ENCODE measurements at places on chromosomes 12 and 14.
A peak's percentile ranks its signal among the peaks of the same experiment; 100 is the strongest.

DNA sequence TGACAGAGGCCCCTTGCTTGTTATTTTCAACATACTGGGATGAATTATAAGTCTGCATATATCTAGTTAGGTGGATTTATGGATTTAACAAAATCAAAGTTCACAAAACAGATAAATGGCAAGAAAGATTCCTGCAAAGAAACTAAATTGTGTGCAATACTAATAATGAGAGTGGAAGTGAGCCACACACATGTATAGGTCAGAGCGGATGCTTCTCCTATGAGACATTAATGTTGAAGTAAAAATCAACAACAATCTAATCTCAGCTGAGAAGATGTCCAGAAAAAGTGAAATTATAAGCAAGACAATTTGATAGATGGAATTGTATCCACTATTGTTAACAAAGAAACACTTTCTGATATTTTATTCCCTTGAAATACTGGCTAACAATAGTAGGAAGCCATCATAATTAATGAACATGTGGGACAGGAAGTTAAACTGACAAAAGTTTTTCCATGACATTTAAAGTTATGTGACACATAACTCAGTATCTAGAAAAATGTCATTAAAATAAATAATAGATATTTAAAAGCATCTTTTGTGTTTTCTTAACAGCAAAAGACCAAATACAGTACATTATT, 39.7 kb downstream of the RAD51B start:
- no peak for DNase-seq

DNA sequence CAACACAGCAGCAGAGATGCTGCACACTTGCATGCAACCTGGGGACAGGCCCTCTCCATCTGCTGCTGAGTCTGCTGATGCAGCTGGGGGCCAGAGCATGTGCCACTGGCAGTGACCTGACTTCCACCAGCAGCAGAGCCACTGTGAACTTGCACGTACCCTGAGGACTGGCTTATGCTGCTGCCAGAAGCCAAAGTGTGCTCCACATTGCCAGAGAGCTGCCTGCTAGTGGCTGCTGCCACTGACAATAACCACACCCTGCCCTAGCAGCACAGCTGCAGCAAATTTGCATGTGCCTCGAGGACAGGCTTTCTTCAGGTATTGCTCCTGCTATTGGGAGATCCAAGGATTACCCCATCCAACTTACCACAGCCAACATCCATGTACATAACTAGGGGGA, 4.5 kb upstream of the PRR4 start:
- no peak for DNase-seq

GRCh38 chr14:50647753-50648152, 20.4 kb downstream of the SAV1 start:
- no peak for DNase-seq

- peak; percentile 62 for DNase-seq
These were observed 3.2 kb downstream of the CRIP2 start for GRCh38 chr14:105477660-105478397.

DNA sequence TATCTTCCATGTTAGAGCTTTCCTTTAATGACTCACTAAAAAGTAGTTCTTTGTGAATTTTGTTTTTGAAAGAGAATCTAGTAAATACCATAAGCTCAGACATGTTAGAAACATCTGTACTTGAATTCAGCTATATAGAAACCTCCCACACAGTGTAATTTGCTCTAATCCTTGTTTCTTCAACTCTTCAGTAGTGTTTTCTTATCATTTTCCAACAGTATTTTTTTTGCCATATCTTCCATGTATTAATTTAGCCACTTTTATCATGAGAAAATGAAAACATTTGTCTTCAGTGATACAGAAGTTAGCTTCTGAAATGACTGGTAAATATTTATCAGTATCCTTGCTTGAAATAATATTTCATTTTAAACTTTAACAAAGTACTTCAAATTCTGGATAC, 73.6 kb downstream of the ARID2 start:
- DNase-seq = no peak

DNA sequence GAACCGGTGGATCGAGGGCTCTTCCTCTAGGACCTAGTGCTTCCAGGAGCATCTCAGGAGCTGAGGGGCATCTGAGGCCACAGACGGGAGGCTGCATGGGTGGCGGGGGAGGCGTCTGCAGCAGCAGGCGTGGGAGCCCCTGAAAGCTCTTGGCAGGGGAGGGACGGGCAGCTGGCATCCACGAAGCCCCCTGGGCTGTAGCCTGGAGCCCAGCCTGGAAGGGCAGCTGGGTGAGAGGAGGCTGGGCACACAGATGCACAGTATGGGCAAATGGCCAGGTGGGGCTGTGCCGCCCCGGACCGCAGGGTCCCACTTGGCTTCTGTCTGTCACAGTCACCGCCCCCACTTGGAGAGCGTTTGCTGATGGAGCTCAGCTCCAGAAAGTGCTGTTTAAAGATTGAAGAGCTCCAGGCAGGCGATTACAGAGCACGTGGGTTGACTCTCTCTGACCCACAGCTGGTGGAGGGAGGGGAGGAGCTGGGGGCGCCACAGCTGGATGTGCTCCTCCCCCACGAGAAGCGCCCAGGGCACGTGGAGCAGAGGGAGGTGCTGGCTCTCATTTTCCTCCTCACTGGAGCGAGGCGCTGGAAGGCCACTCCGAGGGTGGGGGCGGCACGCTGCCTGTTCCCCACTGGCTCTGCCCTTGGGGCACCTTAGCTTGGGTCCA, 155.0 kb upstream of the C14orf180 start:
- peak; percentile 85 for DNase-seq

DNA sequence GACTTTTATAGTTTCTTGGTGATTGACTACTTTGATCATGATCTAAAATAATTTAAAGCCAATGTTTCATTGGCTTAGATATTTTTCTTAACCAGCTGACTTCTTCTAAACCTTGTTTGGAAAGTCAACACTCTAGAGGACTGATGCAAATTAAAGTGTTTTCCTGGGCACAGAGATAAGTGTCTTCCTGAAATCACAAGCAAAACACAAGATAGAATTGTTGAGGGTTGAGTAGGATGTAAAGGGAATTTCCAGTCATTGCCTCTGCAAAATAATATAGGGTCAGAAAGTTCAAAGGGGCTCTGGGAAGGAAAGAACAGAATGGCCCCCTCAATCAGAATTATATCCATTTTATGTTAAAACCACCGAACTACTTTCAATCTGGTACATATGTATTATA, 156.3 kb upstream of the LRIG3 start:
- DNase-seq = no peak

- peak; percentile 40 for DNase-seq
These were observed 201.9 kb downstream of the PHETA1 start for GRCh38 chr12:111166779-111167540.

- DNase-seq = no peak
These were observed 185.7 kb downstream of the KICS2 start for GRCh38 chr12:64036414-64036813.

GRCh38 chr14:93231129-93231979, 24.3 kb downstream of the UBR7 start:
- DNase-seq = no peak

- DNase-seq = no peak
These were observed 63.2 kb downstream of the ZNF664 start for GRCh38 chr12:124036171-124036598.

DNA sequence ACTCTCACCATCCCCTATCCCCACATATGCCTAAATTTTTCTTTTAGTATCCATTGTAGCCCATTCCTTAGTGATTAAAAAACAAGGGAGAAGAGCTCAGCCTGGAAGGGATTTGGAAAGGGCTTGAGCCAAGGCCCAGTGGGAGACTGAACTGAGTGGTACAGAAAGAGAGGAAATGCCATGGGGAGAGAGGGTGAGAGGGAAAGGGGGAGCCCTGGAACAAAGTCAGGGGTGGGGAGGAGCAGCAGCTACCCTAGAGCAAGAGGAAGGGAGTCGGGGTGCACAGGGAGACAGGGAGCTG, 2.6 kb upstream of the ATN1 start:
- DNase-seq = peak; percentile 56

- DNase-seq = no peak
These were observed 203.6 kb upstream of the PRICKLE1 start for GRCh38 chr12:42793166-42793565.

DNA sequence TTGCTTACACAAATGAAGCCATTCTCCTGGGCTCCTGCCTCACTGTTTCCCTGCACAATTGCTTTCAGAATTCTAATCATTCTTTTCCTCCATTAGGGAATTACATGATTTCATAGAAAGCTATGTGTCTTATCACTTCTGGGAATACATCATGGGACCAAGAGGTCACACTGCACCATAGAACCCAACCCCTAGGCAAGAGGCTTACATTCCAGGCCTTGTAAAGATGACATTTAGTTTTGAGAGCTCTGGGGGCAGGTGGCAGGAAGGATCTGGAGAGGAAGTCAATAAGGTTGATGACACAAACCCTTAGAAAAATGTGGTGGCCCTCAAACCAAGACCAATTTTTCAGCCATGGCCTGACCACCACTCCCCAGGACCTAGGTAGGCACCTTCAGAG, 57.1 kb downstream of the NUAK1 start:
- DNase-seq = no peak

DNA sequence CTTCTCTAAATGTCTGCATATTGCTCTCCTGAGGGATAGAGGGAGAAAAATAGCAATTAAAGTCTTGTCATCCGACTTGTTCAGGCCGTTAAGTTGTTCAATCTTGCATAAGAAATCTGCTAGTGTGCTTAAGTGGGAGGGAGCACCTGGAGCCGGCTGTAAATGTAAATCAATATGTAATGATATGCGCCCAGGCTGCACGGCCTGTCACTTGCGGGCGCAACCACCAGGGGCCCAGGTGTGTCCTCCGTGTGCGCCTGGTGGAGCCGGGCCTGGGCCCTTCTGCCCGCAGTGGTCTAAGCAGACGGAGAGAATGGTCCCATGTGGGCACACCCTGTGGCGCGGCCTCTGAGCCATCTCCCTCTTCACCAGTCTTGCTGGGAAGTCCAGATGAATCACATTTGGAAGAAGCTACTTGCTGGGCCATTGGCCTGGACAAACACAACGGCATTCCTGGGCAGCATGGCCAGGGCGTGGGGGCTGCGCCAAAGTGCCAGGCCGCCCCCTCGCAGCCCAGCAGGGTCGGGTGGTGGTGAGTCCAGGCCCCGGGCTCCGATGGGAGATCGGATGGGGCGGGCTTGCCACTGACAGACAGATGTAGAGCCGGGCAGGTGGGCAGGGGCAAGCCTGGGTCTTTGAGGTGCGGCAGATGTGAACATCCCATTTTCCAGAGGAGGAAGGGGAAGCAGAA, 193.3 kb upstream of the C14orf180 start:
- no peak for DNase-seq

DNA sequence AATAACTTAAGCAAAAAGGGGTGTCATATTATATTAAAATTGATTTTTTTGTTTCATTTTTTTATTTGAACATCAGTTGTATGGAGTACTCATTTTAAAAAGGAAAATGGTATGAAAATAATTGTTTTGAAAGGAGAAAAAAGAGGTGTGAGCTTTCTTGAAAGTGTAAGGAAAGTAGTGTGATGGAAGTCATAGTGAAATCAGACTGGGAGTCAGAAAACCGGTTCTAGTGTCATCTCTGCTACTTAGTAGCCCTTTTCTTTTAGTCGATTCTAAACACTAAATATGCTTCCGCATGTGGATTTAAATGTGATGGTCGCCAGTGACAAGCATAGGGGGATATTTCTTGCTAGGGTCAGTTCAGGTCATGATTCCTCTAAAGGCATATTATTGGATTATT, 1.8 kb upstream of the DYRK2 start:
- DNase-seq = no peak

DNA sequence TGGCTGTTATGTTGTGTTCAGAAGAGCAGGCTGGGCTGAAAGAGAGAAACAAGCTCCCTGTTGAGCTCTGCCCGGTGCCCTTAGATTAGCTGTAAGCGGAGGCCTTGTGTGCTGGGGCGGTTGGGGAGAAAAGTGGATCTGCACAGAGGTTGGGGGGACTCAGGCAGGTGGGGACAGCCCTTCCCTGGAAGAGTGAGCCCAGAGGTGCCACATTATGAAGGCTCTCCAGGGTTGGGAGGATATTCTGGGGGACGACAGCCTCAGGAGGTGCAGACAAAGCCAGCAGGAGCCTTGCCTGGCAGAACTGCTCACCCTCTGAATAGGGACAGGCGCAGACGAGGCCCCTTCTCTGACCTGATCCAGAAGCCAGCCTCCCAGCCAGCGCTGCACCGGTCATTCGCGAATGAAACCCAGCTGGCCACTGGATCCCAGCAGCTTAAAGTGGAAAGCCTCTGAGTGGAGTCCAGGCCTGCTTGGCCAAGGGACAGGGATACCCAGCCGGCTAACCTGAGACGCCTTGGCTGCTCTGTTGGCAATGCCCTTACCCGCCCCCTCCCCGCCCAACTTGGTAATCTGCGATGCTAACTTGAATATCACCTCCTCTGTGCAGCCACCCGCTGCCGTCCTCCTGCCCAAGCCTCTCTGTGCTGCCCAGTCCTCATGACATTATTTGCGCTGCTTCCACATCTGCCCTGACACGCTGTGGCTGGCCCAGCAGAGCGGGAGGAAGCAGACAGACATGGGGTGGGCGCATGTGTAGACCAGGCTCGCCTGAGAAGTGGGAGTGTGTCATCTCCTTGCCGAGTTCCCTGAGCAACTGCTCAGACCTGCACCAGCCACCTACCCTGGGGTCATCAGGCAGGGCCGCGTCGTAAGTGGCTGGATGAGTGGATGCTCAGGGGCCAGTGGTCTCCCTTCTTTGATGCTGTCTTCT, 5.6 kb downstream of the HIP1R start:
- DNase-seq = no peak

DNA sequence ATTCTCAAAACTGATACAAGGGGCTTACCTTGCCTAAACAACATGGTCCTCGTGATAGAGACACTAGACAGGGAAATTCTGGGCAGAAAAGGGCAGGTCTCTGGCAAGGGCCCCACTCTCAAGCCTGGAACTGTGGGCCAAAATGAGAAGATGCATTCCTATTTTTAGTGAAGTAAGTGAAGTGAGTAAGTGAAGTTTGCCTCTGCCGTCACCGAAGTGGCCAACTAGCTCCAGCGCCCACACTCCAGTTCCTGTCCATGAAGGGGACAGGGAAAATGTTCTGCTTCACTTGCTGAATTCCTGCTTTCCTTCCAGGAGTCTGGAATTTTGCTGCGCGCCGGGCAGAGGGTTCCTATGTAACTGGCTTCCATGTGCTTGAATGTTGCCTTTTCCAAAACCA, 1035.6 kb upstream of the TMEM132C start:
- no peak for DNase-seq

- no peak for DNase-seq
These were observed 359.9 kb downstream of the ADGRD1 start for GRCh38 chr12:131313635-131314034.

DNA sequence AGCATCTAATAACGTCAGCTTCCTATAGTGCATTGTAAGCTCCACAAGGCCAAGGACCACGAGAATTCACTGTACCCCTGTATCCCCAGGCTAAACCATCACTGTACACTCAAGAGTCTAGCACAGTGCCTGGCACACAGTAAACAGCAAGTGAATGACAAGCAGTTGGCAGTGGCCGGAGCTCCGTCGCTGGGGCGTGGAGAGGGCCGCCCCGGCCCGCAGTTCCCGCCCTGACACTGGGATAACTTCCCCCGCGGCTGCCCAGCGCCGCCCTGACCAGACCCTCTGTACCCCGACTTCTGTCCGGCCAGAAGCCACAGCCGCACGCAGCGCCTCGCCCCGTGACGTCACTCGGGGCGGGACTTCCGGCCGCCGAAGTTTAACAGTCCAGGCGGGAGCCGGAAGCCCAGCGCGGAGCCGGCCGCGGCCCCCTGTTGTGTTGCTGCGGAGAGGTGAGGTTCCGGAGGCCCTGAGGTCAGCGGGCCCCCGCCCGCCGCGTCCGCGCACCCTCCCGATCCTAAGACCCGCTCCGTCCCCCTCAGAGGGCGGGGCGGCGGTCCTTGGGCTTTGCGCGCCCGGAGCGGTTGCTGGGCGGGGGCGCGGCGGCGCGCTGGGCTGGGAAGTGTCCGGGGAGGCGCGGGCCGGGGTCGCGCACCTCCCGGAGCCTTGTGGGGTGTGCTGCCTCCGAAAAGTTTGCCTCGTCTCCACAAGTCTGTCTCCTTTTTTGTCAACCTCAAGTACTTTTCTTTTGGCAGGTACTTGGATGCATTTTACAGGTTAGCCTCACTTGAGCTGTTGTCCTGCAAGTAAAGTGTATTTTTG, at the start of gene NEDD1:
NEDD1 (plus strand) TSS at position 409 of the 822 bp plus-strand sequence. CDS start 2,503 bp downstream, outside the sequence.
- peak; percentile 91 for DNase-seq
